ENCODE measurements at places on chromosomes 1 and 21.

GRCh38 chr1:178122283-178122682 is 28.4 kb downstream of the RASAL2 start:
- no peak for DNase-seq

GRCh38 chr1:3918966-3919611 is 19.0 kb upstream of the C1orf174 start:
- no peak for DNase-seq

- peak; percentile 75 for DNase-seq
Observed at GRCh38 chr1:99004861-99005442, at the start of gene PLPPR5. Gene PLPPR5, minus strand, starts transcription at chr1:99004861. Its CDS starts 190 bp downstream, at chr1:99004671.

GRCh38 chr21:21238629-21239400 is 240.6 kb downstream of the NCAM2 start:
- no peak for DNase-seq

- DNase-seq, result peak; percentile 88
Observed at GRCh38 chr1:18681423-18681835, 50.8 kb downstream of the PAX7 start.

DNA sequence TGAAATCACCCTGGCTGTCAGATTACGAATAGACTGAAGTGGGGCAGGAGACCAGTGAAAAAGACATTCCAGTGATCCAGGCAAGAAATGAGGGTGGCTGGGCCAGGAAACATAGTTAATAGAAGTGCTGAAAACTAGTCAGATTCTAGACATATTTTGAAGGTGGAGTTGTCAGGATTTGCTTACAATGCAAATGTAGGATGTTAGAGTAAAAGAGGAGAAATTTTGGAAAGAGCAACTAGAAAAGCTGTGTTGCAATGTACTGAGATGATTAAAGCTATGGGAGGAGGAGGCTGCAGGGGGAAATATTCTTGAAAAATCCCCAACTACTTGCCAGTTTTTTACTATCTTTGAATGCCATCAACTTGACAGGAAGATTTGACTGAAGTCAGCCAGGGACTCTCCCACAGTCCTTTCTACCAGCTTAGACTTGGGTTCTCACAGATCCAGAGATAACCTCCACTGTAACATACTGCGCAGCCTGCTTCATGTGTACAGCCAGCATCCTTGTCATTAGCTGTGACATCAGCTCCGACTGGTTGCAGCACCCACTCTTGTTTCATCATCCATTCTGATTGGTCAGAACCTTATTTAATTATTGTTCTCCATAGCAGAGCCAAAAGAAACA is 109.7 kb downstream of the TSEN15 start:
- no peak for DNase-seq

DNA sequence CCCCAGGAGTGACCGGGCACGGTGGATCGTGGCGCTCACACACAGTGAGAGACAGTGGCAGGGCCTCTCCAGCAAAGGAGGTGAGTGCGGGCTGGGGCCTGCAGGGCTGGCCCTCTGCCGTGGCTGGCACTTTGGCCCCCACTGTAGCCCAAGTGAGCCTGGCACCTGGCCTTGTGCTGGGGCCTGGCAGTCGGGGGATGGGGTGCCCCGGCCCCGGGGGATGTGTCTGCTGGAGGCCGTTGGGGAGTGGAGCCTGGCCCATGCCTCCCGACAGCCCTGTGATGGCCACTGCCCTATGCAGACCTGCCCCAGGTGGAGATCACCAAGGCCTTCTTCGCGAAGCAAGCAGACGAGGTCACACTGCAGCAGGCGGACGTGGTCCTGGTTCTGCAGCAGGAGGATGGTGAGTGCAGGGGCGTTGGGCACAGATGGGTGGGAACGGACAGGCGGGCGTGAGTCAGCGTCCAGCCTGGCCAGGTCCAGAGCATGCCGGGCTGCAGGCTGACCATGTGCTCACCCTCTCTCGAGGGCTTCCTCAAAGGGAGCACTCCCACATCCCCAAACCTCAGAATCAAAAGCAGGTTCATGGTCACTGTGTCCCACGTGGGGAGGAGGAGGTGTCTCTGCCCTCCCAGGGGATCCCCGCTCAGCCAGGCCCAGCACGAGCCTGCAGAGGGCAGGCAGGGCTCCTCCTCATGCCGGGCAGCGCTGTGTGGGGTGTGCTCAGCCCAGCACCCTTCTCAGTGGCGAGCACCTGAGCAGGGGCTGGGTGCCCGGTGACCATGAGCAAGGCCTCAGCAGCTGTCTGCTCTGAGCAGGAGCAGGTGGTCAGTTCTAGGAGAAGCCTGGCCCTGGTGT is 25.3 kb downstream of the ARHGEF16 start:
- DNase-seq, result no peak

DNA sequence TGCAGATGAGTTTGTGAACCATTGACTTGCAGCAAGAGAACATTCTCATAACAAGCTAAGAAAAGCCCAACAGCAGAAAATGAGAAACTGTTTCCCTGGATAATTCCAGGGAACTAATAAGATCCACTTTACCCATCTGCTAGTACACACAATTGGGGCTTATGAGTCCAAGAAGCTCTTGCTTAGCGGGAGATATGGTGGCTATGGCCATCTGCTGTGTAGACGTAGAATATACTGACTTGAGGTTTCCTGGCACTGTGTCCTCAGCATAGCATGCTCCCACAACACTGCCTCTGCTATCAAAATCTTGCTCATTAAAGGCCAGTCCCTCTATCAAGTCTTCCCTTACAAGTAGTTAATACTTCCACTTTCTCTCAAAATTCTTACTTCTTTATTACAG is 6.8 kb upstream of the RXRG start:
- peak; percentile 97 for DNase-seq

DNA sequence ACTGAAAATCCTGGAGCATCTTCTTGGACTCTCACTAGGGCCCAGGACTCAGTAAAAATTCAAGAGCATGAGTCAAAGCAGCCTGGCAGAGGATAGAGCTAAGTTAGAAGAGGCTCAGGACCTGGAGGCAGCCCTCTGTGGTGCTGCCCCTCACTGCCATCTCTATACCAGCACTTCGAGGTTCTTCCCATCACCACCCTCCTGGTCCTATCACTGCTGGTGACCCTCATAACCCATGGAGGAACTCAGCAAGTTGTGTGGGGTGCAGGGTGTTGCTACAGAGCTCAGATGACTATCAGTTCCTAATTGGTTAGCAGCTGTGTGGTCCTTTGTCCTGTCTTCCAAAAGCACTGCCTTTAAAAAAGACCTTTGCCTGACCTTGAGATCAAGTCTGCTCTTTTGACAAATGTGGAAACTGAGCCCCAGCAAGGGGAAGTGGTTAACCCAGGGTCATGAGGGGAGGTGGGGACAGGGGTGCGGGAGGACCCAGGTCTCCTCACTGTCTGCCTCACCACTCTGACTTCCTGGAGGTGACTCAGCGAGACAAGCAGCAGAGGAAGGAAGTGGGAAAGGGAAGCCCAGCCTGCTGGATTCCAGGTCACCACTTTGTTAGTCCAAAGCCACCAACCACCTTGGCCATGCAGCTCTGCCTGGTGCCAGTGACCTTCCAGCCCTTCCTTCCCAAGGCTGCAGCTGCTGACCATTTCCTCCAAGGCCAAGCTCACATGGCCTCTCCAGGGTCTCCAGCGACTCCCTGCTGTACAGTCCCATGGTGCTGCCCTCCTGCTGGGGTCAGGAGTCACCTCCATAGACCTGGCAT is 199.4 kb upstream of the EDN2 start:
- DNase-seq, result no peak

- DNase-seq, result no peak
Observed at GRCh38 chr1:43449708-43450069, 4.0 kb downstream of the HYI start.

DNA sequence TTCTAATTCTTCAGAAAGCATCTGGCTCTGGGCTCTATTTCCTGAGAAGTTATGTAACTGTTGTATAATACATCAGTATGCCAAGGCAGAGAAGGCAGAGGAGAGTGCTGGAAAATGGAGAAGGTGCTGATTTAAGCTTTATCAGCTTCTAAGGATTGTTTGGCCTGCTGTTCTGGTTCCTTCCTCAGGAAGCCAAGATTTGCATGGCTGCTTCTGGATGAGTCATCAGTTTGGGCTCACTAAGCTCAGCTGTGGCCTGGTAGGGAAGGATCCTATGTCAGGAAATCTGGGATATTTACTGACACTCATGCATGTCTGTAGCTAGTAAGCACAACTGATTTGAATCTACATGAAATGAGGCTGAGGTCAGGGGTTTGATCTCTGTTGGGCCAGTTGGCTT is 73.2 kb upstream of the ADGRL4 start:
- peak; percentile 65 for DNase-seq

GRCh38 chr1:209207126-209207700 is 376.3 kb upstream of the CAMK1G start:
- no peak for DNase-seq

- DNase-seq, result no peak
Observed at GRCh38 chr1:18950401-18951026, 6.0 kb downstream of the IFFO2 start.

DNA sequence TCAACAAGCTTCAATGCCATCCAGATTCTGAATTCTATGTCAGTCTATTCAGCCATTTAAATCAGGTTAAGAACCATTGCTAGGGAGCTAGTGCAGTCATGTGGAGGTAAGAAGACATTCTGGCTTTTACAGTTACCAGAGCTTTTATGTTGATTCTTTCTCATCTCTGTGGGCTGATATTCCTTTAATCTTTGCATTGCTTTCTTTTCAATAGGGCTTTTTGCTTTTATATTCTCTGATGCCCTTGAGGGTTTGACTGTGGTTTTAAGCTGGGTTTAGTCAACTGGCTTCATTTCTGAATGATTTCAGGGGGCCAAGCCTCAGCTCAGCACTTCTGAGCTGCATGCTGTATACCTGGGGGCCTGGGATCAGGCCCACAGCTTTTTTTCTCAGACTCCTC is 51.0 kb upstream of the GORAB start:
- DNase-seq, result no peak

GRCh38 chr1:7789828-7790227 is 5.7 kb downstream of the PER3 start:
- no peak for DNase-seq
